ENCODE measurements at places on chromosomes 7 and 10.
A peak's percentile ranks its signal among the peaks of the same experiment; 100 is the strongest.

GRCh38 chr7:8638076-8638475 is 204.7 kb downstream of the NXPH1 start:
- no peak for DNase-seq

DNA sequence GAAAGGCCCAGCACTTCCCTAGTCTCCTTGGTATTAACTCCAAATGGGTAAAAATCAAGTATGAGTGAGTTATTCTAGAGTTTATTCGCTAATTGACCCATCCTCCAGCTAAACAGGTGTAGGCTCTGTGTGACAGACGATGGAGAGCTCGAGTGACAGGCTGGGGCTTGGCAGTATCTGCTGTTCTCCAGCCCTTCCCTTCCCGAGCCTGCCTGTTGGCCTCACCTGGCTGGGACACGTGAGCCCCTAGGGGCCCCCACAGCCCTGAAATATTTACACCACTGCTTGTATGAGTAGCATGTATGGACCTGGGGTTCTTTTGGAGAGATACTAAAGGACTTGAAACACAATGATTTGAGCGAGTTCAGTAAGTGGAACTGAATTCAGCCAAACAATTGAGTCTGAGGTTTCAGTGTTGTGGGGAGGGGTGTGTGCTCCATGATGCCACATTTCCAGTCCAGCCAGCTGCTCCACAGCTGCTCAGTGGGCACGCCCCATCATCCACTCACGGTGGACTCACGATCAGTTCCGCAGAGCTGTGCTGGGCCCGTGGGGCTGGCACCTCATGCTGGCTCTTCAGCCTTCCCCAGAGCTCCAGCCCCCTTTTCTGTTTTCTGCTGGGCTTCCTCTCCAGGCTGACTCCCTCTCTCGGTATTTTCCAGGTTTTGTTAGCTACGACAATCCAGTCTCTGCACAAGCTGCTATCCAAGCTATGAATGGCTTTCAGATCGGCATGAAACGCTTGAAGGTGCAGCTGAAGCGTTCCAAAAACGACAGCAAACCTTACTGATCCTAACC is 283.0 kb downstream of the USP6NL start:
- DNase-seq = no peak

- DNase-seq = peak; percentile 57
Observed at GRCh38 chr7:99386584-99387238, 12.2 kb downstream of the ARPC1B start.

GRCh38 chr10:96222441-96222840 is 48.9 kb downstream of the BLNK start:
- DNase-seq = no peak

GRCh38 chr7:131235489-131236317 is 92.0 kb upstream of the MKLN1 start:
- peak; percentile 88 for DNase-seq

DNA sequence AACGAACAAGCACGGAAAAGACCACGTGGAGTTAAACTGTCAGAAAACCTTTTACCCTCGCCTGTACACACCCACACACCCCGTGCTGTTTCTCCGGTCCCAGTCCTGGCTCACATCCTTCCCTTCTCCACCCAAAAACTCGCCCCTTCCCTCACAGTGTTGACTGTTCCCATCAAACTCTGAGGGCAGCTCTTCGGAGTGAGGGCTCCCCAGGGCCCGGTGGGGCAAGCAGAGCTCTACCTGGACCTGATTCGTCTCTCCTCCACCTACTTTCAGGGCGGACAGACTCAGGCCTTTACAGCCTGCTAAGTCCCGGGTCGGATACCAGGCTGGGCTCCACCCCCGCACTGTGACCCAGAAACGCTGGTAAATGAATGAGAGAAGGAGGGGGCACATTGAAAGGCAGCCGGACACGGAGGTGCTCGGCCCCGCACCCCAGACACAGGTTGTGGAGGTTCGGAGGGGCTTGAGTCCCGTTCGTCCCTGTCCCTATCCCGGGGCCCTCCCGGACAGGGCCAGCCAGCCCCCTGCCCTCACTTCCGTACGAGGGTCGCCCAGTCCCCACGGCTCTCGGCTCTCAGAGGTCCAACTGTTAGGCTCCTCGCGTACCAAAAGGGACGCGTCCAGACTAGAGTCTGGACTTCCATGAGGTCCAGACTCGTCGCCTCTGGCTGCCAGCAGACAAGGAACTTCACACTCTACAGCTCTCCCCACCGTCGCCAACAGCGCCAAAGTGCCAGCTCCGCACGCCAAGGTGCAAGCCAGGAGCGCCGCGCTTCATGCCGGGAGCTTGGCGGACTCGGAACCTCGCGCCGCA is 31.7 kb upstream of the ASL start:
- DNase-seq = peak; percentile 14

GRCh38 chr7:86600506-86601290 is 43.0 kb upstream of the GRM3 start:
- no peak for DNase-seq

GRCh38 chr7:150356265-150356897 is 12.2 kb upstream of the REPIN1 start:
- peak; percentile 62 for DNase-seq

- DNase-seq = peak; percentile 49
Observed at GRCh38 chr7:468681-469562, 50.7 kb downstream of the PDGFA start.

GRCh38 chr7:7772397-7772821 is 54.0 kb upstream of the RPA3 start:
- DNase-seq = no peak

- DNase-seq = no peak
Observed at GRCh38 chr10:89981891-89982290, 280.5 kb downstream of the KIF20B start.

DNA sequence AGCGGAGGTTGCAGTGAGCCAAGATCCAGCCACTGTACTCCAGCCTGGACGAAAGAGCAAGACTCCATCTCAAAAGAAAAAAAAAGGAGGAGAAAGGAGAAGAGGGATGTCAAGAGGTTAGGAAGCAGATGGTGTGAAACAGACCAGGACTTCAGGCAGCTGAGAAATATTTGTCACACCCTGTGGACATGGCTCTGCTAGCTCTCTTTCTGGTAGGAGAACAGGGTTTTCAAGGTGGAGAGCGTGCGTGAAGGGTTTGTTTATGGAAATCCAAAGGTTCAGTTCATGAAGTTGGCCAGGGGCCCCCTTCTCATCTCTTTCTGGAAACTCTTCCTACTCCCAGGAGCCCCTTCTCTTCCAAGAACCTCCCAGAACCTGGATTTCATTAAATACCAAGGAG is 110.8 kb upstream of the GALNT17 start:
- DNase-seq = no peak

GRCh38 chr7:5492020-5492635 is 68.5 kb upstream of the TNRC18 start:
- DNase-seq = no peak

DNA sequence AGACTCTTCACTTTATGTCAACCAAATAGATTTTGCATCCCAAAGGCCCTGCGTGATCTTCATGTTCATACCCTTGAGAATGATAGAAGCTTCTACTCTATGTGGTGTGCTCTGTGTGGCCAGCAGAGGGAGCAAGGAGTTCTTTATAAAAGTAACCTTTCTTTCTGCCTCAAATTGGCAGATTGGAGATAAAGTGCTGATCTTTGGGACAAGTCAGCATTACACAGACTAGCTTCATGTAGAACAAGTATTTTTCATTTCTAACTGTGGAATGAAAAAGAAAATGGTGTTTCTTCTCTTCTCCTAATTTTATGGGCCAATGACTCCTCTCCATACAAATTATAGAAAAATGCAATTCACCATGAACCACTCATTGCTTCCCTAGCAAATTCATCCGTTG is 1214.1 kb downstream of the SORCS1 start:
- DNase-seq = peak; percentile 2

- no peak for DNase-seq
Observed at GRCh38 chr10:124238367-124238766, 145.0 kb upstream of the CHST15 start.

GRCh38 chr7:36037121-36037662 is 115.9 kb upstream of the EEPD1 start:
- DNase-seq = no peak

GRCh38 chr10:88657901-88658300 is 6.3 kb upstream of the LIPF start:
- DNase-seq = no peak

DNA sequence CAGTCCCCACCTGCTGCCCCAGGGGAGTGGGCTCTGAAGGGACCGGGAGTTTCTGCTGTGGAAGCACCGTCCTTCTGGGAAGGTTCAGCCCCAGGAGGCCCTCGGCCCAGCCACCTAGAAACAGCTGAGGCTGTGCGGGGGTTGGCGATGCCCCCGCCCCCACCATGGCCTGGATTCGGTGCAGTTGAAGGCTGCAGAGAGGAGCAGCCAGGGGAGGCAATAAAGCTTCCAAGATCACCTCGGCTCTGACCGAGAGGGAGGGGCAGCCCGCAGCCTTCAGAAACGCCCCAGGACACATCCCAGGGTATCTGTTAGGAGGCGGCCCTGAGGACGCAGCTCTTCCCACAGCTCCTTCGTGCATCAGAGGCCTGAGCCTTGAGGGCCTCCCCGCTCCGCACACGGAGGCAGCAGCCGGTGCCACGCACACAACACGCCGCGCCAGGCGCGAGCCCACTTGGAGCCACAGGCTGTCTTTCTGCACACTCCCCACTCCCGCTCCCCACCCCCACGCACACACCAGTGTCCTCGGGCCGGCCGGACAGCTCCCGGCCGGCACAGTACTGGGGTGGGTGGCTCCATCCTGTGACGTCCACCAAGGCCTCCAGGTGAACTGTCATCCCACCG is 1.6 kb downstream of the KNDC1 start:
- no peak for DNase-seq
